ENCODE measurements at places on chromosomes 1 and 21. TPM values are rescaled to one million over a fixed set of nuclear protein-coding genes. Genes with fewer than 3 reads are reported as not detected.

ADAM30 gene
- not detected for total RNA-seq

GRCh38 chr1:156860628-156861423, at the start of gene NTRK1:
TSS of gene NTRK1 (plus strand) at chr1:156860865. CDS start at chr1:156860935, 70 bp downstream.
- no peak for DNase-seq

- no peak for DNase-seq
These were observed 255.9 kb downstream of the LMO4 start for GRCh38 chr1:87584586-87584985.

DNA sequence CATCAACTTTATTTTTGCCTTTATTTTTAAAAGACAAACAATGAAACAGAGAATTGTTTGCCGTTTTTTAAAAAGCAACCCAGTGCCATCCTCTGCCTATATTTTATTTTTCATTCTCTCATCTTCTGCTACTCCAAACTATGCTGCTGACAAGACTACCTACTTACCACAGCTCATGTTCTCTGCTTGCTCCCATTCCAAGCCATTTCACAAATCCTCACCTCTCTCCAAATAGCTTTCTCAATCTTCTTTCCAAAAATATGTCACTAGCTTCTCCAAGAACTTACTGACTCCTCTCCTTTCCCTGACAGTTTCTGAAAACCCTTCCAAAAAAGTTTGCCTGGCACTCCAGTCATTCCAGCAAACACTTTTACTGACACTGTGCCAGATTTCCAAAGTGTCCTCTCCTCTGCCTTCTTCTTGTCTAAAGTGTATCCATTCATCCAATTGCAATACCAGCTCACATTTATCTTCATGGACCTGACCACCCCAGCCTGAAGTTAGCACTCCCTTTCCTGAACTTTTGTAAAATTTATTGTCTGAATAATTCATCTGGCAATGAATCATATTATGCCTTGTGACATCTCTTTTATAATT, 766.5 kb upstream of the B3GALT2 start:
- no peak for DNase-seq

GRCh38 chr1:109739738-109740614, 862 bp downstream of the GSTM3 start:
- DNase-seq: peak; percentile 95

DNA sequence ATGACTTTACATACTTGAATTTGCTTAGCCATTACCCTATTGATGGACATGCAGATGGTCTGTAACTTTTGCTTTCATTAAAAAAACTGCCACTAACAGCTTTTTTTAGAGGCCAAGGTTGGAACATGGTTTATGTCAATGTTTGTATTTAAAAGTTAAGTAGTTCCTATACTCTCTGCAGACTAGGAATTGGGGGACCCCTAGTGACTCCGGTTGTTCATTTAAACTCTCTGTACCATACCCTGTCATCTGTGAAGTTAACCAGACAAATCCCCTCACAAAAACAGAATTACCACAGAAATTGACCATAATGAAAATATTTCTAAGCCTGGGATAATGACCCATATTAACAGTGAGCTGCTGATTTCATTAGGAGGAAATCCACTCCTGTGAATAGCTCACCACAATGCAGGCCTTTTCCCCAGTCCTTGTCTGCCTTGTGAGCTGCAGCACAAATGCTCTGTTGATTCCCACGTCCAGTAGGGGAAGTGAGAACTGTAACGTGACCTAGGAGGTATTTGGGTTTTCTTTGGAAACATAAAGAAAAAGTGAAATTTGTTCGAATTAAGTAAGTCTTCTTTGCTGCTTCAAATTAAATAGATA, 30.2 kb upstream of the CD101 start:
- DNase-seq: peak; percentile 10

DNA sequence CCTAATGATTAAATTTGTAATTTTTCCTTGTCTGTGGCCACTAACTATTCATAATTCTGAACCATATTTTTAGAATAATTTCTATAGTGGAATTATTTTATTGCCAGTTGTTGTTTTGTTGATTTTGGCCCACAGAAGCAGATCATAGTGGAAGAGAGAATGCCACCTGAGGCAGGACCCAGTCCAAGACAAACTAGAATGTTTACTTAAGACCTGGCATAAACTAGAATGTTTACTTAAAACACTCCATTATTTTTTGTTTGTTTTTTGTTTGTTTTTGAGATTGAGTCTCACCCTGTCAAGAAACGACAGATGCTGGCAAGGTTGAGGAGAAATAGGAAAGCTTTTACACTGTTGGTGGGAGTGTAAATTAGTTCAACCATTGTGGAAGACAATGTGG, 310.2 kb downstream of the MRPL39 start:
- DNase-seq: no peak

- DNase-seq: no peak
These were observed 118.5 kb downstream of the FGGY start for GRCh38 chr1:59415286-59415850.

CSRP1 gene
- 4,750 TPM for total RNA-seq

DNA sequence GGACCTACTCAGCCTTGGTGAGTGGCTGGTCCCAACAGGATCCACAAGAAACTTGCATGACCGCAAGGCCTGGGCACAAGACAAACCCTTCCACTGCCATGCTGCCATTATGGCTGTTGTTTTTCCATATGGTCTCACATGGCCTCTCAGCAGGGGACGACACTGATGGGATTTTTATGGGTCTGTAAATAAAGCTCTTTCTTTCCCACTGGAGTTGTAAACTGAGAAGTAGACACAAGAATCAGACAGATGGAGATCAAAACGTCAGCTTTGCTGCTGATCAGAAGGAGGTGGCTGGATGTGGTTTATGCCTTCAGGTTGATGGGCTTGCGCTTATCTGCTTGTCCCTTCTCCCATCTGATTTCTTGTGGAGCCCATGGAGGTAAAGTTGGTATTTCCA, 138.1 kb upstream of the KCNJ6 start:
- no peak for DNase-seq

ARHGEF10L gene
- 62.4 TPM for total RNA-seq

DNA sequence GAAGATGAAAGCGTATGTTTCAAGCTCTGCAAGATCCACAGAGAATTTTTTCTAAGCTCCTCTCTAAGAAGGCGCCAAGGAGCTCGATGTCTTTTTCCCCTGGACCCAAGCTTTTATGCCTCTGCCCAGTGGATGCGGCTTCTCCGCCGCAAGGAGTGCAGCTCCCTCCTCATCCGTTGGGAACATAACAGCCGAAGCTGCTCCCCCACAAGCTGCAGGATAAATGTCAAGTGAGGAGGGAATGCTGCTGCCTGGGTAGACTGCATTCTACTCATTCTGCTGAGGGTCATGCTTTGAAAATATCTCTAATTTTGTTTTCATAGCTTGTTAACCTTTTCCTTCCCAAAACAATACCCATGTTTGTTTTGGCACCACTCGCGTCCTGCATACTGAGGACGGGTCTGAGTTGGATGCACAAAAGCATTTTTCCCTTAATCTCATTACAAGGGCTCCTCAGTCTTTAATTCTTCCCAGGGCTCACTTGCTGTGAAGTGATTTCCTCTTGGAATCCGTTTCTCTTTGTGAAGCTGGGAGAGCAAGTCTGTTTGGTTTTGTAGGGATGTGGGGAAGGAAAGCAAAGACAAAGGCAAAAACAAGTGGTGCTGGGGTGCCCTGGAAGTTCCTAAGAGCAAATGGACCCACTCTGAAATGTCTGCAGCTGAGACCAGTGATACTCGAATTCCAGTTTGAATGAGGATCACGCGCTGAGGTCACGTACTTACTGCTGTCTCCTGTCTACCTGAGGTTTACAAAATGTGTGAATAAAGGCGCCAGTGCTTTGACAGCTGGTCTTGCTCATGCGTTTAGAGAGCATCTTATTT, 134.0 kb upstream of the IRF2BP2 start:
- DNase-seq: no peak

DNA sequence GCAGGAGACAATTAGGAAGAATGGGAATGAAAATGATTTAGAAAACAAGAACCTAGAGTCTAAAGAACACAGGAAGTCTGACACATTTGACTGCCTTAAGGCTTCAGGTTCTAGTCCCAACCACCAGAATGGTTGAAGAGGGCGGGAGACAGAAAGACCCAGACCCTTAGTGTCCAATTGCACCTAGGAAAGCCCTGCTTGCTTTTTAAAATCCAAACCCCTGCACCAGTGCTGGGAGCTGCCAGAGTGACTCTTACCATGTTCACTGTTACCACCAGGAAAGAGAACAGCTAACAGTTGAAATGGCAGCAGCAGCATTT, 265 bp downstream of the CD1B start:
- DNase-seq: no peak

- no peak for DNase-seq
These were observed 14.9 kb downstream of the RSPH1 start for GRCh38 chr21:42481169-42481568.

PCP4 gene
- 146 TPM for total RNA-seq

DNA sequence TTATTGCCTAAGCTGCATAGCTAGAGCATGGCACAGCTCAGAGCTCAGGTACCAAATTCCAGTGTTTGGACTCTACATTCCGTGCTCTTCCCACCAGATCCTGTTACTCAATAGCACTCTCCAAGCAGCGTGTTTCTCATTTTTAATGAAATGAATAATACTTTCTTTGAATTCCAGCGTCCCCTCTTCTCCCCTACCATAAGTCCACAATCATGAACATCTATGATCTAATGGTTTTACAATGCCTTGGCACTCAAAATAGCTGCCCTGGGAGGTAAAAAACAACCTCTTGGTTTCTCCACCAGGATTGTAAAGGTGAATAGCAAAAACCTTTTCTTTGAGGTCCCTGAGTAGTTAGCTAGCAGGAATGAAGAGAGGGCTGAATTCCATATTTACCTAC, 480.0 kb upstream of the PKN2 start:
- DNase-seq: no peak

DNA sequence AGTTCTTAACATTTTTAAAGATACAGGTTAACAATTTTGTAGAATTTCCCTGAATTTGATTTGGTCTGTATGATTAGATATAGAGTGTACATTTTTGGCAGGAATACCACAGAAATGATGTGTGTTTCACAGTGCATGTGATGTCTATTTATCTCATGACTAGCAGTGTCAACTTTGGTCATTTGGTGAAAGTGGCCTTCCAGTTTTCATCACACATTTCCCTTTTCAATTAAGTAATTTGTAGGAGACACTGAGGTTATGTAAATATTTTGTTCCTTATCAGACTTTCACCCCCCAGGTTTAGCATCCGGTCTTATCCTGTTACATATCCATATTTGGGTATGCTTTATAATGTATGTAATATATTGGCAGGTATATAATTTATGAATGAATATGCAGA, 41.8 kb downstream of the MAP3K7CL start:
- no peak for DNase-seq

GRCh38 chr1:204971517-204972336, 71.3 kb upstream of the CNTN2 start:
- DNase-seq: no peak

DNA sequence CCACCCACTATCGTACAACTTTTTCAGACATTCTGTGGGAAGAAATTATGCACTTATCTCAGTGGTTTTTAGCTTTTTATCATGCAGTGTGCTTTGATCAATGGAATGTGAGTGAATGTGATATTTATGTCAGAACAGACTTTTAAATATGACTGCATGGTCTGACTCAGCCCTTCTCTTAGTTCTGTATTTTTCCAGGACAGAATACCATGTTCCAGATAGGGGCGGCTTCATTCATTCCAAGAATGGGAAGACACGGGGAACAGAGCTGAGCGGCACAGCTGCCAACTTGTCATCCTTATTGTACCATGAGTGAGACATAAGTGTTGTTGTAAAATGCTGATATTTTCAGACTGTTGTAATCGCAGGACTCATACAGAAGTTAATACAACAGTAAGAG, 214.6 kb upstream of the NCAM2 start:
- DNase-seq: no peak

PDZK1IP1 gene
- 1.8 TPM for total RNA-seq

DNA sequence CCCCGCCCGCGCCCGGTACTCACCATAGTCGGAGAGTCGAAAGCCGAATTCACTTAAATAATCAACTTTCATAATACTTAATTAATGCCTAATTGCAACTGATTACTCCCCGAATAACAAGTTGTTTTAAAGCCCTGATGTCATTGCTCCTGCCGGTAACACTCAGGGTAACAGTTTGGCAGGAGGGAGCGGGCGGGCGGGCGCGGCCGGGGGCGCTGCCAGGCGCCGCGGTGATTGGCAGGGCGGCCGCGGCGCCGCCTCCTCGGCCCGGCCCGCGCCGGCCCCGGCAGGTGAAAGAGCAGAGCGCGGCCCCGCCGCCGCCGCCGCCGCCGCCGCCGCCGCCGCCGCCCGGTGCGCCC, 102.2 kb downstream of the CASZ1 start:
- no peak for DNase-seq

DNA sequence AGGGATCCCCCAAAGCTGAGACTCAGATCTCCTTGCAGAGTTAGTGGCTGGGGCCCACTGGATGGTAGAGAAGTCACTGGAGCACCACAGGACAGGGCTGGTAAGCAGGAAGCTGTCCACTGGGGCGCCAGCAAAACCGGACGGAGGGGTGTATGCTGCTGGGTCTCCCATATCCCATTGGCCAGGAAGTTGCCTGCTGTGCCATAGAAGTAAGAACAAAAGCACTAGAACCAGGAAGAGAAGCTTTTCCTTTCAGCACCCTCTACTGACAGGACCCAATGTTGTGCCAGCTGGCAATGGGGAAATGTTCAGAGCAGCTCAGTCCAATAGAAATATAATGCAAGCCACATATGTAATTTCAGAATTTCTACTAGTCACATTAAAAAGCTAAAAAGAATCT, 146.6 kb downstream of the SPATA46 start:
- no peak for DNase-seq

GRCh38 chr1:22872981-22873664, 99.5 kb downstream of the LACTBL1 start:
- no peak for DNase-seq

CRP gene
- 0.42 TPM for total RNA-seq

MXRA8 gene
- total RNA-seq: 129 TPM

TMEM240 gene
- total RNA-seq: 18.3 TPM

GRCh38 chr1:36988741-36989193, 45.5 kb downstream of the GRIK3 start:
- no peak for DNase-seq

DNA sequence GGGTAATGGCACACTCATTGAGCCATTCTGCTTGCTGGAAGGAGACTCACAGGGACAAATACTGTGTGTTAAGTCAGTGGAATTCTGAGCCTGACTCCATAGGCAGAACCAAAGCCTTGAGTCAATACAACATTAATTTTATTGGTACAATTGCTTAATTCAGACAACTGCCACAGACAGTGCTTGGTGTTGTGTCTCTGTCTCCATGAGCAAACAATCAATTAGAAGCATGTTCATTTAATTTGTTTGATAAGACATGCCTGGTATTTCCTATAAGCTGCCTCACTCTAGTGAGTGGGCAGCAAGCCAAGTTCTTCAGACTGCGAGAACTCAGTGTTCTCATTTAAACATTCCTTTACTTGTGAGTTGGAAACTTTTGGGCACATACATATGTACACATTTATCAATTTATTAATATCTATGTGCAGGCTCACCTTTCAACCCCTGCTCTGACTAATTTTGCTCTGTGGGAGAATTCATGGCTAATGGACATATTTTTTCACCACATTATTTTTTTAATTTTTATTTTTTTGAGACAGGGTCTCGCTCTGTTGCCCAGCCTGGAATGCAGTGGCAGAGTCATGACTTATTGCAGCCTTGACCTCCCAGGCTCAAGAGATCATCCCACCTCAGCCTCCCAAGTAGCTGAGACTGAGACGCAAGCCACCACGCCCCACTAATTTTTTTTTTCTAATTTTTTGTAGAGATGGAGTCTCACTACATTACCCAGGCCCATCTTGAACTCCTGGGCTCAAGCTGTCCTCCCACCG, 4.5 kb upstream of the SRSF10 start:
- no peak for DNase-seq

Data from esophagus muscularis mucosa (tissue), 4 donors.